Activated CD4-positive, alpha-beta T cell treated with anti-CD3 and anti-CD28 coated beads for 24 hours (primary cell): ENCODE measurements at places on chromosomes 2 and 18.

DNA sequence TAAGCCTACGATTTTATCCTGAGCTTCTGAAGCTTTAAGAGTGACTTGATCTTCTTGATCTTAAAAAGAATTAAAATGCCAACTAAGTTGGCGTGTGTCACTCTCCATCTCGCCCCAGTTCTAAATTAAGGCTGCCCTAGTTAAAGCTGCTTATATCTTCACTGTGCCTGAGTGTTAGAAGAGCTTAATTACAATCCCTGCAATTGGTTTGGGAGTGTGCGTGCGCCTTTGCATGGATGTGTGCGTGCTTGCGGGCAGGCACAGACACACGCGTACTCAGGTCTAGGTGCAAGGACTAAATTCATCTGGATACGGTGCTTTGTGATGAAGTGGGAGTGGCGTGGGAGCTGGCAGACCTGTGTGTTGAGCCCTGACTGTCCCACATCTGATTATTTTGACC is 201.5 kb downstream of the FAM210A start:
- DNase-seq: no peak

GRCh38 chr2:46643493-46643892 is 164.1 kb downstream of the TMEM247 start:
- no peak for DNase-seq

GRCh38 chr2:44582363-44583008 is 220.7 kb downstream of the CAMKMT start:
- DNase-seq: no peak

GRCh38 chr2:24461685-24462084 is 29.4 kb upstream of the NCOA1 start:
- no peak for DNase-seq

DNA sequence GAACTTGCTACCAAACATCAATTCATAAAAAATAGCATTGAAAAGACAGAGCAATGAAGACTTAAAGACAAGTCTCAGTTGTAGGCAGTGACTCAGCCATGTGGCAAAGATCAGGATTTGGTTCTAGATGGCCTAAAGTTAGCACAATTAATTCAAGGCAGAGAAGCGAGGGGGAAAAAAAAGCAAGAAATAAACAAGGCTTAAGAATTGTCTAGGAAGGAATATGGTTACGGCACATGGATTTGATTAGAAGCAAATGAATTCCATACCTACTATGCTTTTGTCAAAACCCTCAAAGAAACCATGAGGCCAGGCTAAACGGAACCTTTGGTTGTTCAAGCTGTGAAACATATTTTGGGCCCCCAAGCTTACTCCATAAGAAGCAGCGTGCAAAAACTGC is 362.2 kb upstream of the KCNH7 start:
- DNase-seq: no peak

- no peak for DNase-seq
Measured at GRCh38 chr2:63651861-63652651, 63.3 kb downstream of the MDH1 start.

GRCh38 chr2:108182489-108182888 is 57.3 kb upstream of the SULT1C3 start:
- no peak for DNase-seq

DNA sequence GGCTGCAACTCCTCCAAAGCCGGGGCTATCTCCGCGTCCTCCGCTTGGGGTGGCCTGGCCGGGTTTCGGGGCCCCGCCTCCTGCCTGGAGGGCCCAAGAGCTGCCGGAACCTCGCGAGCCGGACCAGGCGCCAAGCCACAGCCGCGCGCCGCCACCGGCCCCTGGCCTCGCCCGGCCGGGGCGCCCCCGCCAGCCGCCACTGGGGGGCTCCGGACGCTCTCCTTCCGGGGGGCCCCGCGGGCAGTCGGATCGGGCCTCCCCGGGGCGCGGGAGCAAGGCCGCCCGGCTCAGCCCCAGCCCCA is 17.4 kb upstream of the HAAO start:
- DNase-seq: peak; percentile 46

GRCh38 chr2:41869542-41870264 is 178.1 kb upstream of the PKDCC start:
- DNase-seq: peak; percentile 42

DNA sequence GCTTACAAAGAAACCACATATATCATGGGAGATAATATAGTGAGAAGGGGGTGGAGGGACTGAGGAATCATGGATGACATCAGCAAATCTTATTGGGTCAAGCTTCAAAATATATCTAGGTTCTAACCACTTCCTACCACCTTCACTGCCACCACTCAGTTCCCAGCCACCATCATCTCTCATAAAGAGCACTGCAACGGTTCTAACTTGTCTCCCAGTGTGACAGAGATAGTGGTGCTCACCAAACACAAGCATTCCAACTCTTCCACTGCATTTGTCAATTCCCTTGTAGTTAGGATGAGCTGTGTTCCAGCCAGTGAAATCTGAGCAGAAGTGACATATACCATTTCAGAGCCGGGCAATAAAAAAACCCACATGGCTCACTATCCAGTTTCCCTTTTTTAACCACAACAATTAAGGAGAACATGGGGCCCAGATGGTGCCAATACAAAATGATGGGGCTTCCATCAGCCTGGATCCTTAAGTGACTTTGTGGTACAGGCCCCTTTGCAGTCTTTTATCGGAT is 318.1 kb downstream of the NBAS start:
- DNase-seq: no peak

GRCh38 chr18:60880184-60880583 is 453.0 kb upstream of the CDH20 start:
- no peak for DNase-seq

- no peak for DNase-seq
Measured at GRCh38 chr2:96885432-96886347, 15.8 kb upstream of the SEMA4C start.

- DNase-seq: no peak
Measured at GRCh38 chr2:9167718-9168657, 38.6 kb upstream of the ASAP2 start.

DNA sequence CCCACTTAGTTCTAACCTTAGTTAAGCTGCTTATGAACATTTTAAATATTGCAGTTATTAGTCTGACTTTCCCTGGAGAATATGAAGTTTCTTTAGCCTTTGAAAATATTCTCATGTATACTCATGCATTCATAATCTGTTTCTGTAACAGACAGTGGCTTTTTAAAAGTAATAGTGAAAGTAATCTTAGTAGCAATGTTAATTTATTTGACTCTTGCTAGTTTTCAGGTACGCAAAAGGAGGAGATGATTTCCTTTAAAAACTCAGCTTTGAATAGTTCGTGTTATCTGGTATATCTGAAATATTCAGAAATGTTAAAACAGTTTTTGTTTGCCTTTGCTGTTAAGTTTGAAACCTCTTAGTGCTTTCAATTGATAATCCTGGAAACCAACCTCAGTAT is 3.8 kb downstream of the ANKRD12 start:
- DNase-seq: no peak

GRCh38 chr2:12715258-12716031 is 1.3 kb upstream of the TRIB2 start:
- DNase-seq: no peak

DNA sequence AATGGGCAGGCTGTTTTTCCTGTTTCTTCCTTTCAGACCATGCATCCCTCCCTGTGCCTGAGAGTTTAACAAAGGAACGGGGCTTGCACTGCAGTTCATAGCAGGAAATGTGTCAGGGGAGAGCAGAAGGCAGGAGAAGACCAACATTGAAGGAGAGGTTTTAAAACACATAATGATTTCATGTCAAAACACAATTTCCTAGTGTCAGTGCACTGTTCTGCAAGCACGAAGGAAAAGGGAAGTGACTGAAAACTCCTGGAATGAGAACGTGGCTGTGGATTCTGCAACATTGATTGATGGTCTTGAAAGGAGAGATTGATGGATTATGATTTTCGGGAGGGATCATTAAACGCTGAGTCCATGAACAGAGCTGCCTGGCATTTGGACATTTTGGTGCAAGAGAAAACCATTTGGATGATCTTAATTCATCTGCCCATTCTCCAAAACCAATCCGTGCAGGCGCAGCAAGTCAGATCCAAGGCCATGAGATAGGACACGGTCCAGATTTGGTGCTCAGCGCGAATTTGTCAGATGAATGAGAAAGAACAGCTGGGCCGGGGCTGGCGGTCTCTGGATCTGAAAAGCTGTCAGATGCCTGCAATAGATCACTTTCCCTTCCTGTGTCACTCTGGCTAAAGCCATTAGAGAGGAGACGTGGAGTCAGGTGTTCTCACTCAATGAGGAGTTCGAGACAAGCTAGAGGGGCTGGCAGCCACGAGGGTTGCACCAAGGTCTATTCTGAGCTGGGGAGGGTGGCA is 38.4 kb downstream of the C1QL2 start:
- DNase-seq: no peak

GRCh38 chr2:165803123-165803760 is 9.2 kb upstream of the GALNT3 start:
- DNase-seq: no peak

GRCh38 chr18:79708412-79708811 is 28.8 kb downstream of the CTDP1 start:
- DNase-seq: no peak

DNA sequence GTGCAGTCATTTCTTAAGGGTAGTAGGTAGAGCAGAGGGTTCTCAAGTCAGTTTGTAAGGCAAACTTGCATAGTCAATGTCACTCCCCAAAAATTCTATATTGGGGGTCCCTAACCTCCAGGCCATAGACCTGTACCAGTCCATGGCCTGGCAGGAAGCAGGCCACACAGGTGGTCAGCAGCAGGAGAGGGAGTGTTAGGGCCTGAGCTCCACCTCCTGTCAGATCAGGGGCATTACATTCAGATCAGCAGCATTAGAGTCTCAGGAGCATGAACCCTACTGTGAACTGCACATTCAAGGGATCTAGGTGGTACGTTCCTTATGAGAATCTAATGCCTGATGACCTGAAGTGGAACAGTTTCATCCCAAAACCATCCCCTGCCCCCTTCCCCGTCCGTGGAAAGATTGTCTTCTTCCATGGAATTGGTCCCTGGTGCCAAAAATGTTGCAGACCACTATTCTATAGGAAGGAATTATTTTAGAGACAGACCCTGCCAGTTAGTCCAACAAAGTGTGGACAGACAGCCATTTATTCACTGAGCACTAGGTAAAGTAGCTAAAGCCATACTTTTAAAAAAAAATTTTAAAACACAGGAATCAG is 6.7 kb downstream of the COA5 start:
- DNase-seq: no peak

- no peak for DNase-seq
Measured at GRCh38 chr2:226862623-226863022, 26.8 kb downstream of the RHBDD1 start.

DNA sequence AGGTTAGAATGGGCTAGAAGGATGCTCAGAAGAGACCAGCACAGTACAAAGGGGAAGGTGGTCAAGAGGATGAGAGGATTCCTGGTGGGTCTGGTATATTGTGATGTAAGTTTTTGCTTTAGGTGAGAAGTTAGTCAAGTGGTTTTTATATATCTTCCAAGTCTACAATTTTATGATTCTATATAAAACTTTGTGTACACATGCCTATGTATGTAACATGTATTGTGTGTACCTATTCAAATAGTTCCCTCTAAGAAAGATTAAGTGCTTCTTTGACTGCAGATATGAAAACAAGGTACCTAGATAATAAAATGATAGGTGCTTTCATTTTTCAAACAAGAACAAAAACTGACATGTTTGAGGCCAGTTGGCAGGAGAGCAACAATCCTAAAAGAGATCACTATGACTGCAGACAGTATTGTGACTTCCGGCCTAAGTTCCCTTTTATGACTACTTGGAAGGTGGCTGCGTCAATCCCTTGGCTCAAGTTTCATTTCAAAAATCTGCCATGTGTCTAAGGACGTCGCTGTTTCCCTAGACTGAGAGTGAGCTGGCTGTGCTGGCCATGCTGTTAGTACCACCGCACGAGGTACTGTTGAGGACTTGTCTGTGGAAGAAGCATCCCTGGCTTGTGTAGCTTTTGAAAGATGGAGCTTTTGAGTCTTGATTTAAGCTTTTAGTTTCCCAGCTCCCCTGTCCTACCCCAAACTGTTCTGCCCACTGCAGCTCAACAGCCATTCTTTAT is 123.1 kb downstream of the PRPF40A start:
- no peak for DNase-seq

- no peak for DNase-seq
Measured at GRCh38 chr2:7945026-7945425, 736.8 kb upstream of the ID2 start.

DNA sequence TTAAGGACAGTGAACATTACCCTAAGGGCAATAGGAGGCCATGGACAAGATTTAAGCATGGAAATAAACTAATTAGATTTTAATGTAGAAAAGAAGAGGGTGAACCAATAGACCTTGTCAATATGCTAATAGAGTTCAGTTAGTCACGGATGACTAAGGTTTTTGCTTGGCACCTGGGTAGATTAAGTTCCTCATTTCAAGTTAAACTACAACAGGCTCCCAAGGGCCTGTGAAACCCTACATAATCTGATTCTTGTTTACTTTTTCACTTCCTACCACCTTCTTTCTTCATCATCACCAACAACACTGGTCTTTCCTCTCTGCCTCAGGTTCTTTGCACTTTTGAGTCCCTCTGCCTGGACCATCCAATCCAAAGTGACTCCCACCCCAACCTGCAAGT is 14.8 kb downstream of the SP110 start:
- DNase-seq: no peak

- DNase-seq: no peak
Measured at GRCh38 chr2:69163109-69163508, 150.1 kb downstream of the ANTXR1 start.

GRCh38 chr18:25229920-25230319 is 122.0 kb downstream of the ZNF521 start:
- DNase-seq: no peak

DNA sequence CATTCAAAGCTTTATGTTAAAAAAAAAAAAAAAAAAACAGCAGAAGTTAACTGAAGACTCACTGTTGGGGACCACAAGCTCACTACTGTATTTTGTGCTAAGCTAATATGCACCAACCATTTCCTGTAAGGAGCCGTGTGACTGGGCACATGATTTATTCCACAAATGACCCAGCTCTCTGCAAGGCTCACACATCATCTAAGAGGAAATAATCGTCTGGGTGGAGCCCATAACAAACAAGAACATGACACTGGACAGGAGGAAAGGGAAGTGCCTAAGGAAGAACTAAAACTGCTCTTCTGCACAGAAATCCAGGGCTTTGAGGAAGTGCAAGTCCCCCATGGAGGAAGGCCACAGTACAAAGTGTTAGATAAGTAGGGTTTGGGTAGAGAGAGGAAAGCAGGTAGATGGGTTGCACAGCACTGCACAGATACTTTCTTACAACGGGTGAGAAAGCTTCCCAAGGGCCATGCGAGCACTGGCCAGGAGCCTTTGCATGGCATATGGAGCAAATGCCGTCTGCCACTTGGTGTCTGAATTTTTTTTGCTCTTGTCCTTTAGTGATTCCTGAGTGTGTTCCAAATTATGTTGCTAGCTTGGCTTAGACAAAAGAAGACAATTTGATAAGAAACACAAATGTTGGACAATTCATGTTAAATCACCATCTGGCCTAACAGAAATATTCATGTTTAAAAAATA is 24.4 kb downstream of the NFE2L2 start:
- no peak for DNase-seq

DNA sequence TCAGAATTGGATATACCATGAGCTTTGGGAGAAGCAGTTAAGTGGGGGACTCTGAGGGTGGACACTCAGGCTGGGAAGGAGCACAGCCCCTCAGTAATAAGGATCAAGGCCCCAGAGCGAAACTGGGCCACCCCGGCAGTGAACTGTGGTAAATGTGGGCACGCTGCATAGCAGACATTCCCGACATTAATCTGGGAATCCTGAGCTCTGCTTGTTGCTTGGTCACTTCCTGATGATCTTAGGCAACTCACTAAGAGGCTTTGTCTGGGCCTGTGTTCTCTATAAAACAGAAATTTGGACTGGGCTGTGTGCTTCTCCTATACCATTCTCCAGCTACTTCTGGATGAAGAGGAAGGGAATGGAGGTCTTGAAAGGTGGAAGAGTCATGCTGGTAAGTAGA is 4.8 kb downstream of the TGFBRAP1 start:
- no peak for DNase-seq
